ENCODE measurements at places on chromosomes 6 and 20. TPM values are rescaled to one million over a fixed set of nuclear protein-coding genes. Genes with fewer than 3 reads are reported as not detected.

The RWDD1 gene
- total RNA-seq, result 46.0 TPM

The ADISSP gene
- total RNA-seq, result 42.0 TPM

The SRMS gene
- total RNA-seq, result not detected

The CCN5 gene
- total RNA-seq, result 8.1 TPM

The POFUT1 gene
- total RNA-seq, result 46.7 TPM

The AKAP7 gene
- total RNA-seq, result 4.7 TPM

The SSTR4 gene
- total RNA-seq, result not detected

The PRSS16 gene
- 4.1 TPM for total RNA-seq

The MOCS1 gene
- total RNA-seq, result 1.2 TPM

The PRR18 gene
- 0.35 TPM for total RNA-seq

The PPP1R18 gene
- 42.5 TPM for total RNA-seq

The STK4 gene
- total RNA-seq, result 42.4 TPM

The JPH2 gene
- 1.7 TPM for total RNA-seq

The ECT2L gene
- not detected for total RNA-seq

The E2F1 gene
- 7.9 TPM for total RNA-seq

The TREM1 gene
- not detected for total RNA-seq

The CLVS2 gene
- total RNA-seq, result not detected

The GPRC6A gene
- total RNA-seq, result not detected

The SLC44A4 gene
- 0.07 TPM for total RNA-seq

The NRN1 gene
- 7.4 TPM for total RNA-seq

The LTV1 gene
- total RNA-seq, result 29.8 TPM

The ANKRD66 gene
- not detected for total RNA-seq

The TP53RK gene
- total RNA-seq, result 24.6 TPM
